Right lung (tissue), 10 donors: ENCODE measurements at places on chromosomes 12 and 14.
A peak's percentile ranks its signal among the peaks of the same experiment; 100 is the strongest.

DNA sequence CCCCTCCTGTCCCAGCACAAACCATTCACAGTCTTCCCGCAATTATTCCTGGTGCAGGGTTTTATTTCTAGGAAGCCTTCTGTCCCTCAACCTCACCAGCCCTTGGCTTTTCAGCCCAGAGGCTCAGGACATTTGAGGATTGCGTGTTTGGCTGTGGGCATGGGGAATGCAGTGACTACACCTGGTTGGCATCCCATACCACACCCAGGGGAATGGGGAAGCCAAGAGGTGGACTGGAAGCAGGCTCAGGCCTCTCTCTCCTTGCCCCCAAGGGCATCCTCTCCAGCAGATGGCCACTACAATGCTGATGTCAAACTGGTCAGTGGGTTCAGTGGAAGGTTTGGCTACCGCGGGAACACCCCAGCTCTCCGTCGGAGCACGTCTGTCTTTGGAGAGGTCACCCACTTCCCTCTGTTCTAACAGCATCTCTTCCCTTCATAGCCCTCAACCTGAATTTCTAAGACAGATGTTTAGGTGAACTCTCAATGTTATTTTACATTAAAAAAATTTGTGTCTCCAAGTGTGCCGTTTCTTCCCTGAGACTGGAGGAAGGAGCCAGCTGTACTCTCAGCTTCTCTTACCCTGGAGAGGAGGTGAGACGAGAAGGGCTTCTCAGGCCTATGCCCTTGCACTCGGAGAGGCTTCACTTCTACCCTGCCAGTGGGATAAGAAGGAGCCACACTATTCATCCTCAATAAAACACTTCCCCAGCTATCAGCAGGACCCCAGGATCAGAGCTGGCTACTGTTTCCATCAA, 35.5 kb downstream of the DCAF4 start:
- no peak for DNase-seq

- DNase-seq = no peak
Observed at GRCh38 chr14:85911044-85911443, 381.1 kb downstream of the FLRT2 start.

DNA sequence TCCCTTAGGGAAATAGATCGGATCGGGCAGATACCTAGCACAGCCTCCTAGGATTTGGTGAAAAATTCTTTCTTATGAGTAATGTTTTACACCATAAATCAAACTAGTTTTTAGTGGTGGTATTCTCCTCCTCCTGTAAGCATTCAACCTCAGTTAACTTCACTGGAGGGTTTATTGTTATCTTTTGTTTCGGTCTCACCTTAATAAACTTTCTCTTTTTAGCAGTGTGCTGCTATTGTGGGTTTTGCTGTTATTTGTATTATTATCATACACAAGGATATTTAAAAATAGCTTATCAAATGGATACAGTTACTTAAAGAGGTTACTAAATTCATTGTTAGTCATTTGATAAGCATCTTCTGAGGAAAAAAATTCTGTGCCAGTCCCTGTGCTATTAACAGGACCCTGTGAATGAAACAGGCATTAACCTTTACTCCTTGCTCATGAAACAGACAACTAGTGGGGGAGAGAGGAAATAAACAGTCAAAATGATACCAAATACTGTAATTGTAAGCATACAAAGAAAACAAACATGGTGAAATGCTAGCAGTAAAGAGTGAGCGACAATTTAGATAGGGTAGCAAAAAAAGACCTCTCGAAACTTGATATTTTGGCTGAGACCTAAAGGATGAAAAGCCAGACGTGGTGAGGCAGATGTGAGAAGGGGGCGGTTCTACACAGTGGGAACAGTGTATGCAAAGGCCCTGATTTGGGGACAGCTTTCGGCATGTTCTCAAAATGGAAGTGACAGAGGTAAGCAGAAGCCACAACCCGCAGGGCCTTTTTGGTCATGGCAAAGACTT, 178.7 kb upstream of the SOX5 start:
- DNase-seq = no peak

GRCh38 chr12:96258104-96258961, 64.2 kb downstream of the ELK3 start:
- DNase-seq = peak; percentile 59

DNA sequence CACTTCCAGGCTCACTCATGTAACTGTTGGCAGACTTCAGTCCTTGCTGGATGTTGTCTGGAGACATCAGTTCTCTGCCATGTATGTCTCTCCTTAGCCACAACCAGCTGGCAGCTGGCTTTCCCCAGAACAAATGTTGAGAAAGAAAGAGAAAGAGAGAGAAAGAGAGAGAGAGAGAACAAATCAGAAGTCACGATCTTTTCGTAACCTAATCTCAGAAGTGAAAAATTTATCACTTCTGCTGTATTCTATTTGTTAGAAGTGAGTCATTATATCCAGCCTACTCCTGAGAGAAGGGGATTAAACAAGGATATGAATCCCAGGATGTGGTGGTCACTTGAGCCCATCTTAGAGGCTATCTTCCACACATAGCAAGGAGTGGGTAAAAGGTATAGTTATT, 101.2 kb downstream of the BTG1 start:
- DNase-seq = no peak

GRCh38 chr14:55508676-55509075, 68.3 kb upstream of the TBPL2 start:
- no peak for DNase-seq

GRCh38 chr12:29241821-29242591, 92.9 kb downstream of the FAR2 start:
- DNase-seq = peak; percentile 20

DNA sequence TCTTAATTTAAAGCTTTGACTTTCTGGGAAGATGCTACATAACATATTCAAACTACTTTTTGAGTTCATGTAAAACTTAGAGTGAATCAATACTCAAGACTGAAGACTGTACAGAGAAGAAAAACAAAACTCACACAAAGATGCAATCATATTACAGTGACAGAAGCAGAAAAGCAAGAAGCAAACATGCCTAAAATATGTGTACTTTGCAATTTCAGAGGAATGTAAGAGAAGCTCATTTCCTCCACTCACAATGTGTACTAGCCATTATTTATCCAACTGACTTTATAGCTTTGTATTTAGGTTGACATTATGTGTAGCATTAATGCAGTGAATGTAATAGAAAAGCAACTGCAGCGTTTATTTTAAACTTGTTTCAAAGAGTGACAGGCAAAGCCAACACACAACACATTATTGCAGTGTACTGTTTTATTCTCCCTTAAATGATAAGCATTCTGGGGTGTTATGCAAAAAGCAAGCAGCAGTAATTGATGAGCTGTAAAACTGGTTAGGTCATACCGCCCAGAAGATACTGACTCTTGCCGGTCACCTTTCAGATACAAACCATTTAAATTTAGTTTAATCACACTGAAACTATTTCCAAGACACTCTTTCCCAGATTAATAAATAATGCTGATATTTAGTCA, 88.2 kb upstream of the PAWR start:
- no peak for DNase-seq

GRCh38 chr14:58866391-58866790, 228.6 kb downstream of the DACT1 start:
- no peak for DNase-seq

DNA sequence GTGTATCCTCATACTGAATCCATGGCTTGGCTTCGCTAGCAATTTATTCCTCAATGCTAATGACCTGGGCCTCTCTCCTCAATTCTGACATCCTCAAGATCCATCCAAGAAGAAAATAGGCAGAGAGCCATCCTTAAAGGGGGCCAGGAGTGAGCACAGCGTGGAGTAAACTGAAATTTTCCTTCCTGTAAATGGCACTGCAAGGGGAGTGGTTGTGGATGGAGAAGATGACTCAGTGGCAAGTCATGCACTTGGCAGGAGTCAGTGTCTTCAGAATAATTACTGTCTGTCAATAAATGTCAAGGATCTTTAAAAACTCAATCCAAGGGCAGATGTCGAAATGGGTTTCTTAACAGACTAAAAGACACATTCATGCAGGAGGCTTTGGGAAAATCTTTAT, 88.0 kb upstream of the TMEM132C start:
- DNase-seq = no peak

- no peak for DNase-seq
Observed at GRCh38 chr12:120498870-120499515, 3.1 kb downstream of the DYNLL1 start.

DNA sequence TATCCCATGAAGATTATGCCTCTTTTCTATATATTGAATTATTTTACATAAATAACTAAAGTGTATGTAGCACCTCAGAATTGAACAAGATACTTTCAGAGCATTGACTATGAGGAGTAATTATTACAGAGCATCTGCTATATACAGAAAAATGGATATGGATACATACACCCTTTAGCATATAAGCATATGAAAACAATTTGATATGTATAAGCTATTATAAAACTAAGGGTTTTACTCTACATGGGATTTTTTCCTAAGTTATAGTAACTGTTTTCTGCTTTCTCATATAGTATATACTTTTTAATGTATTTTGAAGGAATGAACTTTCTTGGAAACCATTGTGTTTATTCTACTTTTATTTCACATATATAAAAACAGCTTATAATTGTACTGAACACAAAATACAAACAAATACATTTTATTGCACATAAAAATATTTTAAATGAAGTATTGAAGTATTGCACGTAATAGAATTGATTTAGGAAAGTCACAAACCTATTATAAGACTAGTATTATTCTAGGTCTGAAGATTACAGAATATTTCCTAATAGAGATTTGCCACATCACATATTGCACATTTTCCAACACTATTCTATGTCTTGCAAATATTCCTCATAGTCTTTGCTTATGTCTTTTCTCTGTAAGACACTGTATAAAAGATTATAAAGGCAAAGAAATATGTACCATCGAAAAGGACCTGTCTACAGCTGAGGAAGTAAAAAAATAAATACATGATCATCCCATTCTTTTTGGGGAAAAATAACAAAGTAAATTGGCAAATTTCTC, 8.4 kb downstream of the CD69 start:
- DNase-seq = no peak

DNA sequence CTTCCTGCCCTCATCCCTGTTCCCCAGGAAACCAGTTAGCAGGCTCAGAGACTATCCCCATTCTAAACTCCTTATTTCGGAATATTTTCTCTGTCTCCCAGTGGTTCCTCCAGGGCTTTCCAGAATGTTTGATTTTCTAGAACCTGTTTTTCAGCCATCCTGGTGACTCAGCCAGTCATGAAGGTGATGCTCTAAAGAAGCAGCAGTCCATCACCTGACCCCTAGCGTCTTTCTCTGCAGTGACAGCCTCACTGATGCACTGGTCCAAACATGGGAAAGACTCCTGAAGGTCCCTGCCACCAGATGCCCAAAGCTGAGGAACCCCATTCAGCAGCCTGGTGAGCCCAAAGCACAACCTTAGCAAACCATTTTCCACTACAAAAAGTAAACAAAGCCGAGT, 212.6 kb downstream of the PHETA1 start:
- DNase-seq = no peak

GRCh38 chr12:51676875-51677274, 85.8 kb downstream of the SCN8A start:
- DNase-seq = no peak

DNA sequence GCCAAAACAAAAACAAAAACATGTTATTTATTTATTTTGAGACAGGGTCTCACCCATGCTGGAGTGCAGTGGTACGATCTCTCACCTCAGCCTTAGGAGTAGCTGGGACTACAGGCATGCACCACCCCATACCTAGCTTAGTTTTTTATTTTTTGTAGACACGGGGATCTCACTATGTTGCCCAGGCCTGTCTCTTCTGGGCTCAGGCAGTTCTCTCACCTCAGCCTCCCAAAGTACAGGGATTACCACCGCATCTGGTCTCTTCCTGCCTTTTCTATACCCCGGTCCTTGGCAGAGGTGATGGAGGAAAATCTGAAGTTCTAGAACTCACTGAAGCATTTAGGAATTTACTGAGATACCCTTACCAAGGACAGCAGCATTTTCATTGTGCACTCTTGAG, 6.8 kb upstream of the IRF2BPL start:
- no peak for DNase-seq

DNA sequence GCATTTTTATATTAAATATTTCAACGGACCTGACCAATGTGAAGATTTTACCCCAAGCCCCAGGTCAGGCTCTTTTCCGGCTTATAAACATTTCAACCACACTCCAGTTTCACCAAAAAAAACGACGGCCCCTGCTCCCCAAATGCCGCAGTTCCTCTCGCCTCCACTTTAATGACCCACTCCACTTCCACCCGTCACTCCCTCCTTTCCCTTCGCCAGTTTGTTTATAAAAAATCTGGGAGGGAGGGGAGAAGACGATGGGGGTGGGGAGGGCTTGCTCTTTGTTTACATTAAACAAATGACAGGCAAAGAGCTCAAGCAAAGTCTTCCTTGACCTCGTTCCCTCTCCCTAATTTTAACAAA, 5.4 kb downstream of the SIX6 start:
- no peak for DNase-seq

DNA sequence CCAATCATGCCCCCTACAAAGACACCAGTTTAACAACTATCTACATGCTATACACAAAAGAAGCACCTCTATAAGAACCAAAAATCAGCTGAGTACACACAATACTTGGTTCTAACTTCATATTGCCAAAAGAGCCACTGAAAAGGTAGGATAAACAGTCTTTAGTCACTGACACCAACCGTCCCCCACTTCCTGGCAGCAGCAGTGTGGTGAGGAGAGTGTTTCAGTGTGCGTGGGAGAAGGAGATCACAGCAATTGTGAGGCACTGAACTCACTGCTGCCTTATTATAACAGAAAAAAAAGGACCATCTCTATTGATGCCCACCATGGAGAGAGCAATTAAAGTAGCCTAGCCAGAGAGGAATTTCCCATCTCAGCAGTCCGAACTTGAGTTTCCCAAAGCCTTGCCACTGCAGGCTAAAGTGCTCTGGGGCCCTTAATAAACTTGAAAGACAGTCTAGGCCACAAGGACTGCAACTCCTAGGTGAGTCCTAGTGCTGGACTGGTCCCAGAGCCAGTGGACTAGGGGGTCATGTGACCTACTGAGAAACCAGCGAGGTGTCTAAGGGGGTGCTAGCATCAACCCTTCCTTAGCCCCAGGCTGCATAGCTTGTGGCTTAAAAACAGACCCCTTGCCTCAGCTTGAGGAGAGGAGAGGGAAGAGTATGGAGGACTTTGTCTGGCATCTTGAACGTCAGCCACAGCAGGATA, 37.1 kb upstream of the LMNTD1 start:
- DNase-seq = no peak

DNA sequence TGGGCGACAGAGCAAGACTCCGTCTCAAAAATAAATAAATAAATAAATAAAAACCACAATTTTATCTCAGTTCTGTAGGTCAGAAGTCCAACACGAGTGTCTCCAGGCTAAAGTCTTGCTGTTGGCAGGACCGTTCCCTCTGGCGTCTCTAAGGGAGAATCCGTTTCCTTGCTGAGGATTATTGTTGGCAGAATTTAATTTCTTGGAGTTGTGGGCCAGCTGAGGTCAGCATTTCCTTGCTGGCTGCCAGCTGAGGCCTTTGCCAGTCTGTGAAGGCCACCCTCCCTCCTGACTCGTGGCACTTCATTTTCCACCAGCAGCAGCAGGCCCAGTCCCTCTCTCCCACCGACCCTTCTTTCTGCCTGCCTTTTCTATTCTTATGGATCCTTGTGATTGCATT, 17.2 kb downstream of the PSMC1 start:
- DNase-seq = no peak
